Upper lobe of left lung (tissue), 6 donors: ENCODE measurements at places on chromosomes 16 and 17.

DNA sequence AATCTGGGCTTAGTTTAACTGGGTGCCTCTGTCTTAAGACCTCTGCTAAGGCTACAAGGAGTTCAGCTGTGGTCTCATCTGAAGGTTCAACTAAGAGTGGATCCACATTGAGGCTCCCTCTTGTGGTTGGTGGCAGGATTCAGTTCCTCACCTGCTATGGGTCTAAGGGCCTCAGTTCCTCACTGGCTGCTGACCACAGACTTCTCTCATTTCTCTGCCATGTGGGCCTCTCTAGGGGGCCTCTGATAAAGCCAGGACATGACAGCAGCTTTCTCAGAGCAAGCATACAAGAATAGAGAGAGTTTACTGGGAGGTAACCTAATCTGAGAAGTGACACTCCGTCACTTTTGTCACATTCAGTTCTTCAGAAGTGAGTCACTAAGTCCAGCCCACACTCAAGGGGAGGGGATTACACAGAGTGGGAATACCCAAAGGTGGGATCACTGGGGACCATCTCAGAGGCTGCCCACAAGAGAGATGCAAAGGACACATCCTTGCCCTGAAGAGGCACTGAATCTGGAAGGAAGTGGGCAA, 19.2 kb upstream of the ABAT start:
- DNase-seq, result no peak

GRCh38 chr17:82940226-82941020, 100.6 kb upstream of the ZNF750 start:
- DNase-seq, result peak; percentile 36

DNA sequence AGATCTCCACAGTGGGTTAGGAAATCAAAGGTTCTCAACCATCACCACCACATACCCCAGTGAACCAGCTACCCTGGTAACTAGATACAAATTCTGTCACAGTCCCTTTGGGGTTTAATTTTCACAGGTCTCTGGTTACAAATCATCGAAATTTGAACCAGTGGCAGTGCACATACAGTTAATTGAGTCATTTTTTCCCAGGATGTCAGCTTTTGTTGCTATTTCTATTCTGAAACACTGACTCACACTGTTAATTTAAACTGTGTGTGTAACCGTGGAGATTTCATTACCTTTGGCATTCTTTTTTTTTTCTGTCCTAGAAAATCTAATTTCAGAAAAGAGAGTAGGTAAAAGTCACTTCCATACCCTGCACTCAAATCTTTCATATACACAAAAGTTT, 511.5 kb downstream of the TOX3 start:
- no peak for DNase-seq

GRCh38 chr16:31458073-31458843, 1.0 kb upstream of the ARMC5 start:
- DNase-seq, result peak; percentile 76

- DNase-seq, result no peak
Observed at GRCh38 chr17:74599448-74599939, 7.4 kb upstream of the CD300LD start.
